ENCODE measurements at places on chromosomes 12 and 14.

DNA sequence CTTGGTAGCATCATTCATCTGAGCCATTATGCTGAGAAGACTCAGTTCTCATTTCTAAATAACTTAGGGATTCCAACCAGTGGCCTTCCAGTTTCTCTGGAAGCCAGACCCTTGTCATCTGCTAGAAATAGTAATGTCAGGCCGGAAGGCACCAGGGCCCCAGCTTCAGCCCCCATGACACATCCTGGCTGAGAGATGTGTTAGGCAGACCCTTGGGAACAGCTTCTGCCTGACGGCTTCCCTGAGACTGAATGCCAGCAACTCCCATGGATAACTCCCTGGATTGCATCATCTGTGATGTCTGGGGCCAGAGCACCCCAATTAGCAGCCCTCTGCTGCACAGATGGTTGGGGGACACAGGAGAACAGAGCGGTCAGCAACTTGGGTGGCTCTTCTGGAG is 583.5 kb upstream of the TBX3 start:
- DNase-seq, result no peak

DNA sequence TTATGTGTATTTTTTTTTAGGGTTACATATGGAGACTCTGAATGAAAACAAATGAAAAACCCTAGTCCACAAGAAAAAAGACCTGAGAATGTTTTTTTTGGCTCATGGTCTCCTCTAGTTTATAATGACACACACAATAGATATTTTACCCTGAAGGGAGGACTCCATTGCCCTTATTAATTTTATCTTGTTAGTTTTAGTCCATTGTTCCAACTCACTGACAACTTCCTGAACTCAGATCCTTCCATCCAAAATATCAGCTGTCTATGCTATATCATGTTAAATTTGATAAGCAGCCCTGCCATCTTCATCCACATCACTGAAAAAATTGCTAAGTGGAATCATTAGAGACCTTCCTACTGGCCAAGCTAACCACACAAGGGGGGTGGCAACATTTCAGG is 232.1 kb downstream of the MON2 start:
- no peak for DNase-seq

GRCh38 chr12:131834798-131835615 is 6.8 kb downstream of the MMP17 start:
- DNase-seq, result no peak

- DNase-seq, result peak; percentile 77
Observed at GRCh38 chr12:9707864-9708808, 24.8 kb downstream of the CLECL1 start.

DNA sequence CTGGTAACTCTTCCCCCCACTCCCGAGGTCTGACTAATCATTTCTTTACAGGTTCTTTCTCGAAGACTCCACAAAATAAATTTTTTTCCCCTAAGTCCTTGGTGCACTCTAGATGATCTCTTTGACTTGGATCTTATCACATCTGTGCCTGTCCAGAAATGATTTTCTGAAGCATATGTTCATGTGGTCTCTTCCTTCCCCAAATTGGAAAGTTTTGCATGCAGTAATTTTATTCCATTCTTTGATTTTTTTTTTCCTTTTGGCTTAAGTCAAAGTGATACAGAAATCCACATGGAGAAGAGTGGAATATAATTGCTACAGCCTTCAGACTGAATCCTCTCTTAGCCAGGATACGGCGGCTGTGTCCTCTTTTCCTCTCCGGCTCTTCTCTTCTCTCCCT is 213.3 kb downstream of the BMP4 start:
- DNase-seq, result no peak

GRCh38 chr12:115206801-115207200 is 522.8 kb upstream of the TBX3 start:
- DNase-seq, result no peak

DNA sequence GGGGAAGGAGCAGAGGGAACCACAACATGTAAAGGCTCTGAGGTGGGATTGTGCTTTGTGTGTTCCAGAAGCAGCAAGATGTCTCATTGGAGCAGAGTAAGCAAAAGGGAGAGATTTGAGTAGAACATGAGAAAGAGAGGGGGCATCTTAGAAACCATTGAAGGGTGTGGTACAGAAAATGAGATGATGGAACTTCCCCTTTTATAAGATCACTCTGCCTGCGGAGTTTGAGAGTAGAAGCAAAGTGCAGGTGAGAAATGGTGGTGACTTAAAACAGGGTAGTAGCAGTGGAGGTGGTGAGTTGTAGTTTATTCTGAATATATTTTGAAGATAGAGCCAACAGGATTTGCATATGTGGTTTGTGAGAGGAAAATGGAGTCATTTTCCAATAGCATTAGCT is 56.0 kb downstream of the FBXO34 start:
- no peak for DNase-seq

GRCh38 chr12:84691266-84691665 is 221.3 kb downstream of the SLC6A15 start:
- DNase-seq, result no peak

GRCh38 chr12:99454539-99455172 is 192.9 kb upstream of the GARIN6 start:
- DNase-seq, result no peak

- DNase-seq, result no peak
Observed at GRCh38 chr14:32186248-32186647, 15.6 kb upstream of the RNU6-7 start.

GRCh38 chr12:3271639-3272038 is 194.5 kb downstream of the TSPAN9 start:
- no peak for DNase-seq

- DNase-seq, result no peak
Observed at GRCh38 chr14:104724981-104725771, 1.1 kb downstream of the ADSS1 start.

DNA sequence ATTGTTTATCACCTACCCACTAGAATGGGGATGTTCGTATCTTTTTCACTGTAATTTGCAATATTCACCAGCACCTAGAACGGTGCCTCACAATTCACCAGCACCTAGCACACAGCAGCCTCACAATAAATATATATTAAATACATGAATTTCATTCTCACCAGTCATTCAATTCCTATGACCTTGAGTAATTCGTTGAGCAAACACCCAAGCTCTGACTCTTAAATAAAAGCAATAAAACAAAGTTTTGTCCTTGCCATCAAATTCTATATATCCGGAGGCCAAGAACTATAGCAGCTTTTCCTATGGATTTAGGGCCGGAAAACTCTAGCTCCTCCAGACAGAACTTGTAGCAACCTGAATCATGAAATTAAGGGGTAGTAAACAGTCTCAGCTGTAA is 981 bp downstream of the VTI1B start:
- no peak for DNase-seq

- DNase-seq, result no peak
Observed at GRCh38 chr12:15427913-15428312, 105.6 kb downstream of the PTPRO start.

- no peak for DNase-seq
Observed at GRCh38 chr12:1828856-1829255, 8.5 kb downstream of the LRTM2 start.

DNA sequence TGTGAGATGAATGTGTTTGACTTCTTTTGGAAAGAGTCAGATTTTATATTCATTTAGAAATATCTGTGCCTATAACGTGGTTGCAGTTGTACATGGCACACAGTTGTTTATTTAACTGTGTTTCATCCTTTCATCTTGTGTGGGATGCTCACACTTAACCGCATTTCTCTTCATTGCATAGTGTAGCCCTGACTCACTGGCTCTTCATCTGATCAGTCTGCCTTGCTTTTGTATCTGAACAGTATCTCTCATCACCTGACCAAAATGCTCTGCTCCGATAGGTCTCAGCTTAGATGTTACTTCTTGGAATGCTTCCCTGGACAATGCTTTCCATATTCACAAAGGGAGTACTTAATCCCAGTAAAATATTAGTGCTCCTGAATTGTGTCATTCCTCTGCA is 83.4 kb downstream of the PDE3A start:
- DNase-seq, result no peak

- no peak for DNase-seq
Observed at GRCh38 chr12:23217667-23218066, 592.7 kb downstream of the ETNK1 start.

DNA sequence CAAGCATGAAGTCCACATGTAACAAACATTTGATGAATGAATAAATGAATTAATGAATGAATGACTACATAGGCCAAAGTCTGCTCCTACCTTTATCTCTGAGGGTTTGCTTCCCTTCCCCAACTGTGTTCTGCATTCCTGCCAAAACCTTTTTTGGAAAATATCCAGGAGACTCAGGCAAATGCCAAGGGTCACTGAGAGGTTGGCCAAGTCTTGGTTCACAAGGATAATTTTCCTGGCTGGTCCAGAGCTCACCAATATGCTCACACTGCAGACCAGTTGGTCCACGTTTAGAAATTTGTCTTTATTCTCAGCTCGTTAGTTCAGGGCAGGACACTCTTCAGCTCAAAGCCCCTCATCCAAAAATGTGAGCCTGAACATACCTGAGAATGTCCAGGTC is 10.2 kb downstream of the TMEM233 start:
- DNase-seq, result no peak

- DNase-seq, result no peak
Observed at GRCh38 chr14:92591346-92591745, 77.8 kb downstream of the RIN3 start.

- no peak for DNase-seq
Observed at GRCh38 chr12:100317371-100317770, 39.5 kb upstream of the SLC17A8 start.

DNA sequence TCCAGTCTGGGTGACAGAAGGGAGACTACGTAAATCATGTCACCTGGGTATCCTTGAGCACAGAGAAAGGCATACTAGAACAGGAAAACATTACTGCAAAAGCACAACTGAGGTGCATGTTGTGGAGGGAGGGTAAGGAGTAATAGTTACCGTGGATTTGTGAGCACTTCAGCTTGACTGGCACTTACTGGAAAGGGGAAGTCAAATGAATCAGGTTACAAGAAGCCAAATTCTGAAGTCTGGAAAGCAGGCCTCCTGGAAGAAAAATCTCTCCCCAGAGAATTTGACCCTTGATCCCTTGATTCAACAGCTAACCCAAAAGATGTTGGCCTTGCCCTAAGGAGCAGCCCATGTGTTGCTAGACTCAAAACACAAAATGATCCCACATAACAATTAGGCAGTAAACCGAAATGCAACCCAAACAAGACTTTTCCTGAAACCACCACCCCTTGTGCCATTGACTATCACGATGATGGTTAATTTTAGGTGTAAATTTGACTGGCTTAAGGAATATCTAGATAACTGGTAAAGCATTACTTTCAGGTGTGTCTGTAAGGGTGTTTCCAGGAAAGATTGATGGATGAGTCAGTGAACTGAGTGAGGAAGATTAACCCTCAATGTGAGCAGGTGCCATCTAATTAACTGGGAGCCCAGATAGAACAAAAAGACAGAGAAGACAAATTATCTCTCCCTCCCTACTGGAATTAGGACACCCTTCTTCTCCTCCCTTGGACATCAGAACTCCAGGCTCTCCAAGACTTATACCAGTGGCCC is 108.8 kb downstream of the SLC25A21 start:
- DNase-seq, result no peak

GRCh38 chr12:101430456-101430855 is 22.9 kb upstream of the ARL1 start:
- DNase-seq, result no peak

DNA sequence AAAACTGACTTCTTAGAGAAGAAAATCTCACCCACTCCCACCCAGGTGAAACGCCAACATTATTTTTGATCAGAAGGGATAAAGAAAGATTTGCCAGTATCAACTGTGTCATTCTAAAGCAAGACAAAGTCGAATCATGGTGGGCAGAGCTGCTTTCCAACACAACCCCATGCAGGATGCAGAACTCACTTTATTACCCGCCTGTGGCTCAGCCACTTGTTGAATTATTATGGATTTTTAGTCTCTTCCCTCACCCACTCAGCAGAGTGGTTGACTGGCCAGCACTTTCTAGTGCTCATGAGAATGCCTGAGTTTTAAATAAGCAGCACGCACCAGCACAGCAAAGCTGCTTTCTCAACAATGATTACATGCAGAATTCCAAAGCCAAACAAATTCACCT is 32.1 kb downstream of the CRACR2A start:
- no peak for DNase-seq

GRCh38 chr14:93082576-93083001 is 33.1 kb downstream of the ITPK1 start:
- no peak for DNase-seq

DNA sequence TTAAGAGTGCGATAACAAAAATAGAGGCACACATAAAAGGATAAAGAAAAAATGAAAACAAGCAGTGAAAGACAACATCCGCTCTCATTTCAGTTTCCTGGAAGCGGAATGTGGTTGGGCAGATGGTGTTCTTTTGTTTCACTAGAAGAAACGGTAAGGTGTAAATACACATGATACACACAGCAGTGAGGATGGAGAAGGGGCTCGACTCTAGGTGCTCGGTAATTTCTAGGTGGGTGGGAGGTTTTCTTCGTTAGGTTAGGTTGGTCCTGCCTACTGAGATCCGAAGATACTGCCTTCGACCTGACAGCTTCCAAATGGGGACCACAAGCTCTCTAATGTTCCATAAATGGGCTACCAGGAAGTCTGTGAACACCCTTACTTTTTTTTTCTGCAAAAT is 1082.5 kb downstream of the BCL11B start:
- DNase-seq, result peak; percentile 87

- DNase-seq, result peak; percentile 60
Observed at GRCh38 chr12:97148941-97149559, 242.0 kb downstream of the NEDD1 start.

- DNase-seq, result no peak
Observed at GRCh38 chr12:49345051-49345824, 1.4 kb upstream of the DNAJC22 start.

DNA sequence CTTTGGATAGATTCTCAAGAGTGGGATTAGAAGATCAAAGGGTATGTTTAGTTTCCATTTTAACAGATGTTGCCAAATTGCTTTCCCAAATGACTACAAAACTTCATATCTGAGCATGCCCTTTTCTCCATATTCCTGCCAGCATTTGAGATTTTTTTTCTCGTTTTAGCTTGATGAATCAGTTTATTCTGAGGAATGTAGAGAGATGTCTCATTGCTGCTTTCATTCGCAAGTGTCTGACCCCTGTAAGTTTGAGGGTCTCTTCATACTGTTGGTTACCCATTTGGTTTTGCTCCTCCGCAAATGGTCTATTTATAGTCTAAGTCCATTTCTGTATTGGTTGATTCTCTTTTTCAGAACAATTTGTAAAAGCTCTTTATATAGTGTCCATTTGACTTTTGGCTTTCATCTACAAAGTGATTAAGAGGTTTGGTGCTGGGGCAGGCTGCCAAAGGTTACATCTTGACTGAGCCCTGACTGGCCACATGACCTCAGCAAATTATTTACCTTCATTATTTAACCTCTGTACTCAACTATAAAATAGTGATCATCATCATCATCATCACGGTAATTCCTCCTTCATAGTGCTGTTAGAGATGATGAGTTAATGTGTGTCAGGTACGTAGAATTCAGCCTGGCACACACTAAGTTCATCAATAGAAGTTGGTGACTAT is 33.6 kb downstream of the HCAR2 start:
- no peak for DNase-seq

- no peak for DNase-seq
Observed at GRCh38 chr12:7373226-7373625, 69.4 kb downstream of the ACSM4 start.

- DNase-seq, result no peak
Observed at GRCh38 chr12:19799216-19799615, 359.9 kb downstream of the AEBP2 start.

GRCh38 chr12:56931474-56931978 is 2.7 kb downstream of the SDR9C7 start:
- peak; percentile 14 for DNase-seq
